ENCODE measurements at places on chromosomes 4 and X.

DNA sequence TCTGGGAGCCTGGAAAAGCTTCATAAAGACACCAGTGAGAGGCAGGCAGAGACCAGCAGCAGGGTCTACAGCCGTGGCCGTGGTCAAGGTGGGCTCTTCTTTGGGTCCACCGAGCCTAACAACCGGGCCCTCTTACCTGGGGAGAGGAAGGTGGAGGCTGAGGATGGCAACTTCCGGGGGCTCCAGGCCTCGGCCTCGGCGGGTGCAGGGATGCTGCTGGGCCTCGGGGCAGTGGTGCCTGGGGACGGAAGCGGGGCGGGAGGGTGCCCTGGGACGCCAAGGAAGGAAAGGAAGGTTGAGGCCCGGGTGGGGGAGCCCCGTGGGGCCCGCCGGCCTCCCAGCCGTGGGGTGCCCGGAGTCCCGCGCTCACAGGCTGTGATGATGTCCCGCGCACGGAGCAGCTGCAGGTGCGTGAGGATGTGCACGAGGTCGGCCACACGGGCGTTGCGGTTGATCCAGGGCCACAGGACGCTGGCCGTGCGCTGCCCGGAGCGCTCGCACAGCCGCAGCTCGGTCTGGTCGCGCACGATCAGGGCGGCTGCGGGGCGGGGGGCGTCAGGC lies 561 bp downstream of the IRAK1 start:
- no peak for DNase-seq

DNA sequence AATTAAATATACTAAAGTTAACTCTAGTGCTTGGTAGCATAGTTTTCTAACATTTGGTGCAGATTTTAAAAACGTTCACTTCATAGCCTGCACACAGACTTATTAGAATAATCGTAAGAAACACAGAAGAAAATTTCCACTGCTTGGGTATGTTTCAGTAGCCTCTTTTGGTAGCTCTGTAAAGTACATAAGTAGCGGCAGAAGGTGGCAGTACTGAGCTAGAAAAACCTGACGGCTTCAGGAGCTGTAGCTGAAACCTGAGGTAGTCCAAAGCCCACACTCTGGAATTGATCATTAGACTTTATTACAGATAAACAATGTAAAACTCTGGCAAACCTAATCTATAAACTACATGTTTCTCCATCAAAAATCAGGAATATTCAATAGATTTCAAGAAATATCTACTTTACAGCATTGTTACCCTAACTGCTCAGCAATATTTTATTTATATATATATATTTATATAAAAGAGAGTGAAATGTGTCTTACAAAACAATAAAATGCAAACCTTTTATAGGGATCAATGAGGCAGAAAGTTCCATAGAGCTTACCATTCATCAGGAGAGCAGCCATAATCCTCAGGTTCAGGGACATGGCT lies 88.2 kb downstream of the ATP8A1 start:
- peak; percentile 71 for DNase-seq

- DNase-seq: no peak
These were observed 13.8 kb upstream of the ZNF674 start for GRCh38 chrX:46559062-46559461.

DNA sequence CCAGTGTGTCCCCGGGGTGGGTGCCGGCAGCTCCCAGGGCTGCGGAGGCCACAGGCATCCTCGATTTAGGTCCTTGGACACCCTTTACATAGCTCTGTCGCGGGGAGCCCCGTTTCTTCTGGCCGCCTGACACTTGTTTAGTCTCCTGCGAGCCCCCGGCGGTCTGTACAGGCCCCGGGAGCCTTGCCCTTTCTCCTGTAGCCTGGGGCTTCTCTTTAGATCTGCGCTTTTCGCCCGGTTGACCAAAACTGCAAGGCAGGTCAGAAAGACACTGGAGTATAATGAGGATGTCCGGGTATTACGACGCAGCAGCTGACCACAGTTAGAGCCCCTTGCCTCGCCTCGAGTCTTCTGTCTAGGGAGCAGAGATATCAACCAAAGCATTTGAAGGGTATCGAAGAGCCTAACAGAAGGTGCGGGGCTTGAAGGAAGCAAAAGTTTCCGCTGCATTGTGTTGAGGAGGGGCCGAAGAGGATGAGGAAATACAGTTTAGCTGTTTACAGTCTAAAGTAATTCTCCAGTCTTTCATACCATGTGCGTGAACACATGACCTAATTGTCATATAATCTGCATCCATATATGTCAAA lies 479 bp downstream of the BRCC3 start:
- DNase-seq: peak; percentile 7
